ENCODE measurements at places on chromosomes 1 and 21. TPM values are rescaled to one million over a fixed set of nuclear protein-coding genes. Genes with fewer than 3 reads are reported as not detected.

GJC2 gene
- 1.3 TPM for total RNA-seq

KIAA0319L gene
- total RNA-seq: 80.4 TPM

CHD5 gene
- total RNA-seq: 52.6 TPM

NLRP3 gene
- total RNA-seq: 0.63 TPM

PGLYRP4 gene
- total RNA-seq: not detected

NBPF4 gene
- not detected for total RNA-seq

ZBTB40 gene
- total RNA-seq: 18.8 TPM

RGS8 gene
- total RNA-seq: 10.3 TPM

GUCA2A gene
- not detected for total RNA-seq

FCRL2 gene
- not detected for total RNA-seq

FOXO6 gene
- total RNA-seq: 9.1 TPM

ADORA1 gene
- 21.9 TPM for total RNA-seq

BMP8A gene
- total RNA-seq: not detected

RCSD1 gene
- total RNA-seq: 4.4 TPM

KCNJ15 gene
- 0.31 TPM for total RNA-seq

SASS6 gene
- total RNA-seq: 5.6 TPM

AADACL3 gene
- total RNA-seq: not detected

KPRP gene
- total RNA-seq: not detected

BCL2L15 gene
- 3.8 TPM for total RNA-seq

RYR2 gene
- 61.7 TPM for total RNA-seq

APCS gene
- total RNA-seq: not detected

Measured in parietal lobe (tissue), 2 donors.